Activated effector memory CD4-positive, alpha-beta T cell treated with anti-CD3 and anti-CD28 coated beads, Interleukin-2, amount 50 U/mL, for 16 hours (primary cell): ENCODE measurements at places on chromosomes 4 and X.

GRCh38 chr4:152328582-152328981 is 207.3 kb downstream of the FBXW7 start:
- DNase-seq = no peak

DNA sequence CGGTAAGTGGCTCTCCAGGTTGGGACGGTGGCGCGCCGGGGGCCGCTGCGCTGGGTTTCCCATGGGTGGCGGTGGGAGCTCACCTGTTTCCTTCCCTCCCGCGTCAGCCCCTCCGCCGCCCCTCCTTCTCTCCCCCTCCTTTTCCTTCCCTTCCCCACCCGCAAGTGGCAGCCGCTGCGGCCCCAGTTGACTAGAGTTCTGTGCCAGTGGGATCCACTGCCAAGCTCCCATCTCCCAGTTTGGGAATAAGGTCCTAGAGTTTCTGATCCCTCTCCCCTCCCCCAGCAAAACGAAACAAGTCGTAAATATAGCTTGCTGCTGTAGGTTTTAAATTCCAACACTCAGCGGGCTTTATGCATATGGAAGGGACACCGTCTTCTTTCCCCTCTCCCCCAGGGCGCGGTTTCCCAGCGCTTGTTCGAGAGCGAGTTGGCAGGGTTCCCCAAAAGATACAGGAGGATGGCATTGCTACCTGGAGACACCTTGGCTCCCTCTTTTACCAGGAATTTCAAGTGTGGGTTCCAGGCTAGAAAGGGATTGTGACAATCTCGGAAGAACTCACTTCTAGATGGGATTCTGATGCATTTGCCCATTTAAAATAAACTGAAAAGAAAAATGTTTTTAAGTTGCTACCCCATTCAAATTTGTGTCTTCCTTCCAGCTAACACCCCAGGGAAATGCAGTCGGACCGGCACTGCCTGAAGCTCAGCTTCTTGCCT is 1.2 kb downstream of the TLL1 start:
- DNase-seq = no peak

- DNase-seq = no peak
Observed at GRCh38 chr4:118344801-118345200, 8.0 kb downstream of the PRSS12 start.

DNA sequence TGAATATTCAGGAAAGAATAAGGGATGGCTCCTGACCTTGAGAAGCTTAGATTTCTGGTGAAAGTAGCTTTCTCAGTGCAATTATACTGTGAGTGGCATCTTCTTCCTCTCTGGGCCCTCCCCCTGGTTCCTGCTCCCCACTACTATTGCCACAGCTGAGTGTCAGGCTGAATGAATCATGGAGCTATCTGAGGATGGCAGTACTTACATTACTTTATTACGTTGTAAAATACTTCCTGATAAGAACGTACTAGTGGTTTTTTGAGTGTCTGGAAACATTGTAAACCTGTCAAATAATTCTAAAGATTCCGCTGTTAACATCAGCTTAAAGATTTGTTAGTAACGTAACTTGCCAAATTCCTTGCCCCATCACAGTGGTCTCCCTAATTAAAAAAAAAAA is 36.2 kb downstream of the ARHGAP10 start:
- no peak for DNase-seq

- DNase-seq = no peak
Observed at GRCh38 chr4:22997358-22998224, 304.9 kb downstream of the GBA3 start.

GRCh38 chr4:17480210-17480927 is 31.5 kb downstream of the QDPR start:
- DNase-seq = no peak

DNA sequence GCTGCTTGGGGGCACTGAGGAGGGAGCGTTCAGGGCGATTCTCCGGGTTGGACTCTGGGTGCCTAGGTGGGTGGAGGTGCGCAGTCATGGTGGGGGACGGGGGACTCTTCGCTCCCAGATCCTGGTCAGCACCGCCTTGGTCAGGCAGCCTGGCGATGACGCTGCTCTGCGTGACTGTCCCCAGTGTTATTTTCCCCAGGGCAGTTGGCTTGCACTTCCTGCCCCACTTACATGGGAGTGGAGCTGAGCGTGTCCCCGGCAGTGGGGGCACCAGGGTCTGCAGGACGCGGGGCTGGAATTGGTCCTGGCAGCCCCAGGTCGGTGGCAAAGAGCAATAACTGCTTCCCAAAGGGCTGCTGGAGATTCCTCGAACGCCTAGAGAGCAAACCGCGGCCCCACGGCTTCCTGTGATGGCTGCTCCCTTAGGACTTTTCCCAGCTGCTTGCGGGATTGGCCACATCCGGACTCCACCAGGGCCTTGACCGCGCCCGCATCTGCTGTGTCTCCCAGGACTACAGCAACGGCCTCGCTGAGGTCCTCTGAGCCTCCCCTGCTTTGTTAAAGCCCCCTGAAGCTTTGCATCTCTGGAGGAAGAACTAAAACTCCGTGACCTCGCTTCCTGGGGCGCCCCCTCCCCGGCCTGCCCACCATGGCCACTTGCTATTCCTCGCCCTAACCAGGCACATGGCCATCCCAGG is 35.3 kb upstream of the GPR78 start:
- no peak for DNase-seq

DNA sequence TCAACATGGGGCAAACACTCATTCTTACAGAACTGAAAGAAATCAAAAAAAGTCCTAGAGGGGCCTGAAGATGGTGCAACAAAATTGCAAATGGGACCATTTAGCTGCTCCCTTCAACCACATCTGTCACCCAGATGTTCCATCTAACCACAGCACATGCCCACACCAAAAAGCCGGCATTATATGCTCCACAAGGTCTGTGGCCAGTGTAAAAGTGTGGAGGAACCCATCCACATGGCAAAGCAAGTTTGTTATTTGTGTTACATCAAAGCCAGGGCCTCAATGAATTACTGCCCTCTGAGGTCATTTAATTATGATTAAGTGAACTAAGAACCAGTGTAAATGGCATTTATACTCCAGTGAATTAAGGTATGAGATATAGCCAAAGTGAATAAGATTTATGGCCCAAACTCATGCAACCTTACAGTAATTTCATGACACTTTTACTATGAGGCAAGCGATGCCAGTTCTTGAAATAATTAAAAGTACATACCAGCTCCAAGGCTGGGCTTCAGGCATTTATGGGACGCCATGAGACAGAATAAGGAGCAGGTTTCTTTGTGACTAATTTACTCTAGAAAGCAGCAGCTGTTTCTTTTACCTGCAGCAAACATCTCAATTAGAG is 48.7 kb upstream of the FGF16 start:
- no peak for DNase-seq

DNA sequence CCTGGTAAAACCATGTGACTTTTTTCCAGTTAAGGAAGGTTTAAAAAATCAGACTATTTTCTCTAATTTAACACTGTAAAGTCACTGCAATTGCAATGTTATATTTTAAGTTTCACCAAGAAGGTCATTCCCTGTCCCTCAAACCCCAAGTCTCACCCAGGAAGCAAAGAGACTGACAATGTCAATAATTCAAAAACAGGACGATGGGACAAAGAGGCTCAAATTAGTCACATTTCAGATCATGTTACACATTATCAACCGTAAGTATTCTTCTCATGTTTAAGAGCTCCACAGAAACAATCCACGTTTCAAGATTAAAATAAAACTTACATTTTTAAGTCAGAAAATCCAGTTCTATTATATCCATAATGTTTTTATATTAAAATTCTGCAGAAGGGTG is 13.2 kb downstream of the SHISA3 start:
- no peak for DNase-seq

- peak; percentile 91 for DNase-seq
Observed at GRCh38 chrX:40176351-40177116, 78.8 kb upstream of the BCOR start.

- DNase-seq = no peak
Observed at GRCh38 chr4:84808332-84808731, 158.2 kb downstream of the WDFY3 start.

- DNase-seq = no peak
Observed at GRCh38 chr4:152421576-152421975, 114.3 kb downstream of the FBXW7 start.

DNA sequence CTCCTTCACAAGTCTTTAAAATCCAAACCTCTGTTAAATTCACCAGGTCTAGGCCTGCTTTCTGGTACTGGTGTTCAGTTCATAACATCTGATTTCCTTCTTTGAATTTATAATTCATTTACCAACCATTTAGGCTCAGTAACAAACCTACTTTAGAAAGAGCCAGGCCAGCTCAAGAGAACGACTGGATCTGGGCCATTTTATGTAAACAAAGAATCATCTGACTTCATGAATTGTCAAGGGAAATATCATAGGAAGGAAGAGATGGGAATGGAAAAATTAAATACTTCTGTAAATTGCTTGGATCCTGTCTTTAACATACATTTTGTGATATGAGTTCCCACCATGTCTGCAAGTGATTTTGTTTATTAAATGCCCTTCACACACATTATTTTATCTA is 36.5 kb downstream of the DCHS2 start:
- no peak for DNase-seq

- no peak for DNase-seq
Observed at GRCh38 chr4:64584981-64585557, 175.8 kb upstream of the TECRL start.

DNA sequence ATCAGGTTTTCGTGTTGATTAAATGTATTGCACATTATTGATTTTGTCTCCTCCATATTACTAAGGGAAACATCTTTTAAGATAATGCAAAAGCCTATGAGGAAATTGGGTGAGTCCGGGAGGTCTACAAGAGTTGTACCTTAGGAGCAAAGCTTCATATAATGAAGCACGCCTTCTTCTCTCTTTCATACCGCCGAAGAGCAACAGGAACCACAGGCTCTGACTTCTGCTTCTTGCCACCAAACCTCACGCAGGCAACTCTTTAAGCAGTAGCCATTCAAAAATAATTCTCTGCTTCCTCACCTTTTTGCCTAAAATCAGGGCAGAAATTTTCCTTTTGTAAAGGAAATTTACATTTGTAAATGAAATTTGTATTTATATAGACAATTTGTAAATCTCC is 139.6 kb downstream of the SPRY1 start:
- DNase-seq = no peak

DNA sequence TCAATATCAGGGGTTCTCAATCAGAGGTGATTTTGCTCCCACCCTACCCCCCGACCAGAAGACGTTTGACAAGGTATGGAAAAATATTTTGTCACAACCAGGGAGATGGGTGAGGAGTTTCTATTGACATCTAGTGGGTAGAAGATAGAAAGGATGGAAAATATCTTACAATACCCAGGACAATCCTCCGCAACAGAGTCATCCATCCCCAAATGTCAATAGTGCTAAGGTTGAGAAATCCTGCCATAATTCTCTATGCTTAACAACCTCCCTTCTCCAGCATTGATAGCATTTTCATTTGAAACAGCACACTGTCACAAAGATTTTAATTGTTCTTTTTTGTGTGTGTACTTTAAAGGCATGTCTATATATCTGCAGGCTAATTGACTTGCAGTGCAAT is 890.5 kb downstream of the PDHA2 start:
- no peak for DNase-seq
